ENCODE measurements at places on chromosomes 2 and 18.

DNA sequence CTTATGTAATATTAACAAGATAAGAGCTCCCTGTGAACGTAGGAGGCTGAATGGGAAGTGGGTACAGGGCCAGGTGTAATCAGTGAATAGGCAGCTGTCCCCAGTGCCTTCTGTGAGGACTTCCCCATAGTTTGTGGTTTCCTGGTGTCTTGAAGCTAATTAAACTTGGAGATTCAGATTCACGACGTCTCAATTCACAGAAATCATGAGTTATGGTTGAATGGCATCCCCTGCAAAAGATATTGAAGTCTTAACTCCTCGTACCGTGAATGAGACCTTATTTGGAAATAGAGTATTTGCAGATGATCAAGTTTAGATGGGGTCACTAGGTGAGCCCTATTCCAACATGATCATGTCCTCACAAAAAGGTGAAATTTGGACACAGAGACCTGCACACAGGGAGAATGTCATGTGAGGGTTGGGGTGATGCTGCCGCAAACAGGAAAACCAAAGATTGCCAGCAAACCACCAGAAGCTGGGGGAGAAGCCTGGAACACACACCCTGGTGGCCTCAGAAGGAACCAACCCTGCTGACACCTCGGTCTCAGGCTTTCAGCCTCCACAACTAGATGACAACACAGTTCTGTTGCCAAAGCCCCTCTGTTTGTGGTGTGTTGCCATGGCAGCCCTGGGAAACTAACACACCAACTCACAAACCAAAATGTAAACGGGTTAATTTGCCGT lies 13.2 kb downstream of the ARL4C start:
- DNase-seq = peak; percentile 90

DNA sequence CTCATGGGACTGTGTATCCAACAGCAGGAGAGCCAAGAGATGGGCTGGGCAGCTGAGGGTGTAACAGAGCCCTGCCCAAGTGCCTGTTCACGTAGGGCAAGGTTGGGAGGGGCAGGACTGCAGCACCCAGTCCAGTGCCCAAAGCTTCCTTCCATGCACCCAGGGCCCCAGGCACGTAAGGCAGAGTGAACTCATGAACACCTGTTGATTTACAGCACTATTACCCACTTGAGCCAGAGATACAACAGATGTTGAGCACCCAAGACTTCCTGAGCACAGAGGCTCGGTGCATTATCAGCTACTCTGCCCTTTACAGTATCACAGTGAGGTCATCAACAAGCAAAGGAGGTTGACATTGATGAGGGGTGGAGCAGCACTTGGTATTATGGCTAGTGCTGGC lies 50.2 kb upstream of the FHL2 start:
- no peak for DNase-seq

GRCh38 chr2:35933031-35933430 lies 422.5 kb upstream of the CRIM1 start:
- no peak for DNase-seq

- no peak for DNase-seq
These were observed 733.6 kb upstream of the ZEB2 start for GRCh38 chr2:145253492-145253891.

DNA sequence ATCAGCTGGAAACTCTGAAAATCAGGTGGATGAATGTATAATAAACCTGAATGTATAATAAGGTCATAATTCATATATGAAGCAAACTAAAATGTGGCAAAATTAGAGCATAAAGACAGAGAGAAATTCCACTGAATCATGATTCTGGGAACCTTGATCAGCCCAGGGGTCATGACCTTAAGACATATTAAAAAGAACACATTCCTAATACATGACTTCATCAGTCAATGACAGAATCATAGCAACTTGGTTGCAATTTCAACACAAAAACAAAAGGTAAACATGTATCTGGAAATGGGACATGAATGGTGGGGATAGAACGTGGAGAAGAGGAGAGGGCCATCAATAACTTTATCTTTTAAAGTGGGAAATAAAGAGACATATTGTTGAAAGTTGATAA lies 17.6 kb downstream of the AFF3 start:
- DNase-seq = no peak

DNA sequence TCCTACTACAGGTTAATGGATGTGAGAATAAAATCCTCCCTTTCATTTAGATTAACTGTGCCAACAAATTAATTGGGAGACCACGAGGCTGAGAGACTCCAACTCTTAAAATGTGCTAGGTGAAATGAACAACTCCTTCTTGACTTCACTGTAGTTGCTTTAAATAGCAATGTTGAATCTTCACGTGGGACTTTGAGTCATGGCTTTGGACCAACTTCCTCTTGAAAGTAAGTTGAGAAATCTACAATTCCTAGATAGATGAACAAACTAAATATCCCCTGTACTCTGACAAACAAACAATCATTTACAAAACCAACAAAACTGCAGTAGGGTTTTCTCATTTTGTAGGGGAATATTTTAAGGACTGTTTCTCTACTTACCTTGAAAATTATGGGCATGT lies 291.9 kb upstream of the SPRED2 start:
- no peak for DNase-seq

- no peak for DNase-seq
These were observed 11.0 kb downstream of the CYP1B1 start for GRCh38 chr2:38064801-38065501.
